ENCODE measurements at places on chromosomes 1 and 21. TPM values are rescaled to one million over a fixed set of nuclear protein-coding genes. Genes with fewer than 3 reads are reported as not detected.

GRCh38 chr1:42479621-42480020 is 16.5 kb downstream of the CCDC30 start:
- no peaks in the 10 kb centered on the region for H3K4me1 ChIP-seq
- H3K27me3 ChIP-seq, result no peaks in the 10 kb centered on the region
- H3K36me3 ChIP-seq, result no peaks in the 10 kb centered on the region
- peak; percentile 11 for DNase-seq
- no peak overlapping the region for H3K4me3 ChIP-seq

DNA sequence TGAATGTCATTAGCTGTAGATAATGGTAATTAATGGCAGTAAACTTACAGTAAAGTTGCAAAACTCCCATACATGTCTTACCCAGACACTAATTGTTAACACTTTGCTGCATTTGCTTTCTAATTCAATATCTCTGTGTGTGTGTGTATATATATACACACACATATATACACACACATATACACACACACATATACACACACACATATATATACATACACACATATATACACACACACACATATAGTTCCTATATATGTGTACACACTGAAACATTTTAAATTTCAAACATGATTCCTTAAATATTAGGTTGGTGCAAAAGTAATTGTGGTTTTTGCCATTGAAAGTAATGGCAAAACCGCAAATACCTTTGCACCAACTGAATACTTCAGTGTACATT is 3.7 kb upstream of the EPHX1 start:
- H3K4me3 ChIP-seq, result no peak overlapping the region
- no peak overlapping the region for H3K27ac ChIP-seq
- no peaks in the 10 kb centered on the region for H3K36me3 ChIP-seq
- DNase-seq, result no peak

DNA sequence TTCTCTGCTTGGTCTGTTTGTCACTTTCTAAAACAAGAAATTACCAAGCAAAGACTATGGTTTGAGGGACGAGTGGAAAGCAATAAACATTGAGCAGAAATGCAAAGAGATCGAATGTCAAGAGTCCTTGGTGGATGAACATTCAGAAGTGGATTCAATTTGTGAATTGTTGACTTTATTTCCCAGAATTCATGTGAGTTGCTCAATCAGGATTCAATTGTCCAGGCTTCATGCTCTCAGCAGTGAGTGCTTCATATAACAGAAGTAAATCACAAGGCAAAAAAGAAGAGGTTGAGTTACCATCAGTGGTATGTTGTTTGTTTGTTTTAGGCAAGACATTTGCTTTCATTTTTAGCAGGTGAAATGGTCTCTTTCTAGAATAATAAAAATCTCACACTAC is 31.9 kb downstream of the NGF start:
- no peaks in the 10 kb centered on the region for H3K27me3 ChIP-seq
- peaks cover 11% of the 10 kb centered on the region for H3K4me1 ChIP-seq
- H3K27ac ChIP-seq, result no peak overlapping the region

DNA sequence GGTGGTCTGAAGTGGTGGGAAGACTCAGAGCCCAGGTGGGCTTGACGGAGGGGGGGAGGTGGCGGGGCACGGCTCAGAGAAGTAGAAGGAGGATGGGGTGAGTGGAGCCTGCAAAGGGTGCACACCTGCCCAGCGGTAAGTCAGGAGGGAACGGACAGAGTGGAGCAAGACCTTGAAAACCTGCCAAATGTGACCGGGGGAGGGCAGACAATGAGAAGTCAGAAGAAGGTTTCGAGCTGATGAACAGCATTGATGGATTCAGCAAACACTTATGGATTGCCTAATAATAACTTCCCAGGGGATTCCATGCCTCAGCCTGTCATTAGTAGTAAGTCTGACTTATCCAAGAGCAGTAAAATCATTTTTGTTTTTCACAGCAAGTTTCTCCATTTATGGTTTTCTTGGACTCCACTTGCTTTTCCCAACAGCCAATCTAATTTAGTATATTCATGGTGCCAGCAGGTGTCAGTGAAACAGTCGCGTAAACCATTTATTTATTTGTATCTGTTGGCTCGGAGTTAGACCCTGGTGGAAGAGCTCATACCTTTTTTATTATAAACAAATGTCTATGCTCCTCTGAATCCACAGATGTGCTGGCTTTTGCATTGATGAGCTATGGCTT is 279.1 kb downstream of the PCP4 start:
- no peaks in the 10 kb centered on the region for H3K4me1 ChIP-seq
- no peak for DNase-seq
- H3K4me3 ChIP-seq, result no peak overlapping the region

GRCh38 chr1:143736562-143736961 is 235.2 kb downstream of the FAM72C start:
- H3K27me3 ChIP-seq, result no peaks in the 10 kb centered on the region
- no peaks in the 10 kb centered on the region for H3K4me1 ChIP-seq
- no peak overlapping the region for H3K27ac ChIP-seq
- peak; percentile 6 for DNase-seq

OR2T2 gene
- not detected for total RNA-seq

DNA sequence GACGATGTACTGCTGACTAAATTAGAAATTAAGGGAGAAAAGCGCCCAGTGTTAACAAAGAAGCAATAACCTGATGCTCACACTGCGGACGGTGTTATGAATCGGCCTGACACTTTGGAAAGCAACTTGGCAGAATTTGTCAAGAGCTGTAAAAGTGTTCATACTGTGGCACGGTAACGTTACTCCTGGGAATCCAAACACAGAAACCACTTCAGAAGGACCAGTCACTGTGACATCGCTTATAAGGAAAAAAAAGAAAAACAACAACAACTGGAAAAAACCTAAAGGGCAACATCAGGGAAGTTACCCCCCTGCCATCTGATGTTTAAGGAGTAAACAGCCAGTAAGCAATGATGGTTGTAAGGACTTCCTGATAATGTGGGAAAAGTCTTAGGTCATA is 27.7 kb downstream of the CAPZB start:
- no peak for DNase-seq
- no peak overlapping the region for H3K27ac ChIP-seq
- no peak overlapping the region for H3K4me3 ChIP-seq
- H3K27me3 ChIP-seq, result no peaks in the 10 kb centered on the region

GUCA2B gene
- total RNA-seq, result not detected

DNA sequence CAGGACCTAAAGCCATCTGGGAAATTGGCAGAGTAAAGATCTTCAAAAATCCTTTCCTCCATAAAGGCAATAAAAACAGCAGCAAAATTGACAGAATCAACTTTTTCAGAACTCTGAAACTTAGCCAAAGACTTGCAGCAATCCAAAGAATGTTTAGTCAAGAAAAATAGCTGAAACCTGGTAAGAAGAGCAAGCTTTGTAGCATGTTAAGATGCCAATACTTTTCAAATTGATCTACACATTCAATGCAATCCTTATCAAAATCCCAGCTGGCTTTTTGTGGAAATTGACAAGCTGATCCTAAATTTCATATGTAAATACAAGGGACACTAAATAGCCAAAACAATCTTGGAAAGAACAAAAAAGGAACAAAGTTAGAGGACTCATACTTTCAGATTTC is 23.8 kb upstream of the FAM163A start:
- H3K36me3 ChIP-seq, result no peaks in the 10 kb centered on the region
- H3K27me3 ChIP-seq, result no peaks in the 10 kb centered on the region

GRCh38 chr1:192737306-192737705 is 71.5 kb upstream of the RGS2 start:
- no peaks in the 10 kb centered on the region for H3K27me3 ChIP-seq
- H3K4me1 ChIP-seq, result no peaks in the 10 kb centered on the region
- H3K27ac ChIP-seq, result no peak overlapping the region
- H3K4me3 ChIP-seq, result no peak overlapping the region
